ENCODE measurements at places on chromosomes 7 and 10.

DNA sequence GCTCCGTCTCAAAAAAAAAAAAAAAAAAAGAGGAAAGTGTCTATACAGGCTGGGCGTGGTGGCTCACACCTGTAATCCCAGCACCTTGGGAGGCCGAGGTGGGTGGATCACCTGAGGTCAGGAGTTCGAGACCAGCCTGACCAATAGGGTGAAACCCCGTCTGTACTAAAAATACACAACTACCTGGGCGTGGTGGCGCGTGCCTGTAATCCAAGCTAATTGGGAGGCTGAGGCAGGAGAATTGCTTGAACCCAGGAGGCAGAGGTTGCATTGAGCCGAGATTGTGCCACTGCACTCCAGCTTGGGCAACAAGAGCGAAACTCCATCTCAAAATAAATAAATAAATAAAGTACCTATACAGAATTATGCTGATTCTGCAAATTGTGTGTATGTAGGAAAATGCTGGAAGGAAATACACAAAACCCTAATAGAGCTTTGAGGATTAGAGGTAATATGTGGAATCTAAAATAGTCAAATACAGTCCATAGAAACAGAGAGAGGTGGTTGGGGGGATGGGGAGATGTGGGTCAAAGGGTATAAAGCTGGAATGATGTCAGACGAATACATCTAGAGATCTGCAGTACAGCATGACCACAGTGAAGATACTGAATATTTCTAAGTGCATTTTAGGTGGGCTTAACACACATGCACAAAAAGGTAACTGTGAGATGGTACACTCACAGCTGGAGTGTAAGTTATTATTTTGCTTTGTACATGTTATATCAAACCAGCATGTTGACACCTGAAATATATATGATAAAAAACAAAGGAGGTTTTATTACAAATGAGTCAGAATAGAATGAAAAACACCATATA, 174.5 kb upstream of the KLF14 start:
- no peak for DNase-seq

GRCh38 chr7:71133232-71133622, 1.3 kb downstream of the GALNT17 start:
- DNase-seq = no peak

GRCh38 chr7:66206119-66206933, 1.2 kb downstream of the TPST1 start:
- no peak for DNase-seq

DNA sequence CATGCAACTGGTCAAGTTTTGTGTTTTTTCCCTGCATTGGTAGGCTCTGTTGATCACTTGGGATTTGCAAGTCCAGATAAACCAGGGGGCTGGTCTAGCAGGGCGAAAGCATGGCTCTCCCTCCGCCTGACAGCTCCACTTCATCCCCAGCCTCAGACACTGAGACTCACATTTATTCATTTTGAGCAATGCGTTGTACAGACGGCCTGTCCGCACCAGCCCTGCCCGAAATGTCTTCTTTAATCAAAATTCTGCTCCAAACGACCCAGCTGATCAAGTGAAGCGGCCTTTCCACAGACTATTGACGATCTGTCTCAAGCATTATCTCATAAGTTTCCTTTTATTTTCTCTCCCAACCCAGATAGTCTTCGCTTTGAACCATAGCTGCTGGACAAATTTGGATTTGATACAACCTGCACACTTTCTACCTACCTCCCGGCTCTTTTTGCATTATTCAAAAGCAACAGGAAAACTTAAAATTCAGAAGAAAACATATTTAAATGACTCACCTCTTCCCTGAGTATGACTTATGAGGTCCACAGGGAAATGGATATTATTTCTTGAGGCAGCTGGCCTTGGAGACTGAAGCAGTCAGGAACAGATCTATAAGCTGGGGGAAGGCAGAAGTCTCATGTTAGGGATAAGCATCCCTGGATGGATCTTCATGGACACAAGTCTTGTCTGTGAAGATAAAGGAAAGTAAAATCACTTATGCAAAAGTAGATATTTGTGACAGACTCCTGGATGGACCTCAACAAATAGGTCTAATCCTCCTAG, 498.9 kb upstream of the MGMT start:
- DNase-seq = no peak

DNA sequence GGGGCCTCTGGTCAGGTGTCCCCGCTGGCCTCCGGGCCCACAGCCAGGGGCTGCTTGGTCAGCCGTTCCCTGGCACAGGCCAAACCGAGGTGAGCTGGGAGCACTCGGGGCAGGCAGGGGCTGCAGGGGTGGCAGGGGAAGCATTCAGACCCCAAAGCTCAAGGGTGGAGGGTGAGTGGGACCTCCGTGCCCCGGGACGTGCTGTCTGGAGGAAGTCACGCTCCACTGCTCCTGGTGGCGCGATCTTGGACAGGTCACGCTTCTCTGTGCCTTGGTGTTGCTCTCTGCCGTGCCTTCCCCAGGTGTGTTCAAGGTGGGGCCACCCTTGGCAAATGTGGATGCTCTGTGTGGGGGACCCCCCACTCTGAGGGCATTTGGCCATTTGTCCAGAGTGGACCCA, 24.6 kb upstream of the ELFN1 start:
- DNase-seq = no peak

GRCh38 chr7:52615021-52615695, 420.3 kb upstream of the POM121L12 start:
- no peak for DNase-seq

DNA sequence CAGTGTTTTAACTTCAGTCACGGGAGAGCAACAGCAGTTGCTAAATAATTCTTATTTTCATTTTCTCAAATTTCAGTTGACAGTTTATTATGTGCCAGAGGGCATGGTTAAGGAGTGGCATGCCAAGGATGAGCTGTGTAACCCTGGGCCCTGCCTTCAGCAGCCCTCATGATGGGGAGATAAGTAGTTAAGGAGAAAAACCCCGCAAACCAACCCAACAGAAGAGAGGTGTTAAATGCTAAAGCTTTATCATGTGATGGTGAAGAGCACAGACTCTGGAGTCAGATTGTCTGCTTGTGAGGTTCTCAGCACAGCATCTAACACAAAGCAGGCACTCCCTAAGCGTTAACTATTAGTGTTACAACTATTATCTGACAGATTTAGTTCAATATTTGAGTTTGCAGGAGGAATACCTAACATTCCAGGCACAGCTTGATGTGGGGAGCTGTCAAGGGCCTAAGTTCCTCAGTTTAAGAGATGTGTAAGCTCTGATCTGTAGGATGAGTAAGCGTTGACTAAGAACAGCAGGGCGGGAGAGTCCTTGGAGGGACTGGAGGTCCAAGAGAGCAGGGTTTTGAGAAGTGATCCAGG, 29.6 kb downstream of the STAM start:
- no peak for DNase-seq

GRCh38 chr10:87507879-87508483, 3.3 kb downstream of the MINPP1 start:
- no peak for DNase-seq

GRCh38 chr7:132097550-132098134, 478.6 kb downstream of the PLXNA4 start:
- DNase-seq = no peak

GRCh38 chr7:142420554-142421362, 162.9 kb upstream of the PRSS58 start:
- no peak for DNase-seq

DNA sequence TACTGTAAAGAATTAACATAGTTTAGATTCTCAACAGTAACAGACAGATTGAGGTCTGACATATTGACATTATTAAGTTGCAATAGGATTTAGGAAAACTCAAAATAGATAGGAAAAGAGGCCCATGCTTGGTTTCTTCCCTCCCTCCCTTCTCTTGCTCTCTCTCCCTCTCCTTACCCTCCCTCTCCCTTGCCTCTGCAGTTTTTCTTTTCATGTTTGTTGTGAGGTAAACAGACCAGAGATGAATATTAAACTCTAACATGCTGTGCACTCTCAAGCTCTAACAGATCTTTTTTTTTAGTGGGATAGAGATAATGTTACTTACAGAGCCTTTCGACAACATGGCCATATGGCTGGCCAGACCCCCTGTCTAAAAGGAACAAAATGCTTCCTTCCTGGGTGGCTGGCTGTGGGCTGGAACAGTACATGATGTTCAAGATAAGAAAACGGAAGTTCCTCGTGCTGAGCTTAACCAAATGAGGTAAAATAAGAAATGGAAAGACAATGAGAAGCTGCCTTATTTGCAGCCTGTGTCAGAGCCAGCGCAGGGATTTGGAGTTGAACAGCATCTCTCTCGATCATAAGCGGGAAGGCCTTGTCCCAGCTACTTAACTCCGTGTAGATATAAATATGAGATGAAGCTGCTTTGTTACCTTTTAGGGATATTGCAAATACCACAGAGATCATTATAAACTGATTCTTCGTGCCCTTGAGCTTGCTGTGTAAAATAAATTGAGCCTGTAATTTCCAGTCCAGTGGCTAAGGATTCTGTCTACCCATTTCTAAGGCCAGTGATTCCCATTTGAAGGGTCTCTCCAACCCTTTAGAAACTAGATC, 391.9 kb upstream of the NPVF start:
- DNase-seq = no peak

GRCh38 chr7:74542558-74543117, 88.9 kb downstream of the GTF2IRD1 start:
- no peak for DNase-seq

DNA sequence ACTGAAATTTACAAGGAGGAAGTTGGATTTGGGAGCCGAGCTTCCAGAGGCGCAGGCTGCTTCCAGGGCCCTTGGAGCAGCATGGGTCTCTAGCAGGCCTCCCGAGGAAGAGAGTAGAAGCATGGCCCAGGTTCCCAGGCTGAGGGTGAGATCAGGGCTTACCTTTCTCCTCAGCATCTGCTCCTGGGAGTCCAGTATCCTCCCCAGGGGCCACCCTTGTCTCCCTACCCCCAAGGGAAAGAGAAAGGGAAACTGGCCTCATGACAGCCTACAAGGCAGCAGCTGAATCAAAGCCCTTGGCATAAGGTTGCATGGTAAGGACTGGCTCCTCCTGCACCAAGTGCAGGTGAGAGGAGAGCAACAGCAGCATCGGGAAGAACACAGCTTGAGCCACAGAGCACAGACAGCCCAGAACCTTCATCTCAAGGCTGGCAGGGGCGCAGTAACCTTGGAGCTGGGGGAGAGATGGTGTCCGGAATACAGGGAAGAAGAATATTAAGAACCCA, 114.5 kb downstream of the MARCHF5 start:
- DNase-seq = no peak

- DNase-seq = no peak
Measured at GRCh38 chr10:83522881-83523386, 616.4 kb upstream of the GHITM start.

GRCh38 chr7:48025624-48026023, 3.3 kb downstream of the SUN3 start:
- DNase-seq = no peak

GRCh38 chr7:112646783-112647182, 143.4 kb downstream of the TMEM168 start:
- DNase-seq = no peak

- DNase-seq = no peak
Measured at GRCh38 chr7:94970085-94970576, 62.7 kb downstream of the PPP1R9A start.

DNA sequence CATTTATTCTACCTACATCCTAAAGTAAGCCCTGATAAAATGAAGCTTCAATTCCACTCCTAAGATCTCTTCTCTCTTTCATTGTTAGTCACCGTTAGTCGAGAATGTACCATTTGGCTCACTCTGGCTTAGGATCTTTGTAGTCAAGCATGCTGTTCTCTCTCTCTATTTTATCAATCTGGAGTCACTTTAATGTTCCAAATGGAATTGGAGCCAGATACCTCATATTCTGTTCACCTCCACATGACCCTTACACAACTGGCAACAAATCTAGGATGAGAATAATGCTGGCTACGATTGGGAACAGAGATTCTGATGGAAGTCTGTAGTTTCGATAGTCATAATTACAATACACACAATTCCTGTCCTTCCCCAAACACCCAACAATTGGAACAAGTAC, 213.7 kb downstream of the TWIST1 start:
- no peak for DNase-seq

GRCh38 chr7:138565071-138565450, 105.0 kb downstream of the TRIM24 start:
- no peak for DNase-seq

GRCh38 chr10:21337171-21337792, 188.2 kb downstream of the SKIDA1 start:
- DNase-seq = no peak

GRCh38 chr10:45471059-45471458, 97.0 kb downstream of the ALOX5 start:
- no peak for DNase-seq

- no peak for DNase-seq
Measured at GRCh38 chr10:133253361-133253955, 15.8 kb downstream of the VENTX start.

GRCh38 chr7:30069096-30069867, 41.1 kb downstream of the PLEKHA8 start:
- no peak for DNase-seq

GRCh38 chr10:122990278-122990677, 10.1 kb downstream of the PSTK start:
- no peak for DNase-seq

GRCh38 chr7:104096683-104097082, 107.2 kb upstream of the RELN start:
- no peak for DNase-seq

- DNase-seq = no peak
Measured at GRCh38 chr7:124457841-124458240, 307.8 kb downstream of the GPR37 start.

Data from activated CD4-positive, alpha-beta T cell treated with anti-CD3 and anti-CD28 coated beads, Interleukin-2, amount 50 U/mL, for 4 hours (primary cell).